ENCODE measurements at places on chromosomes 2 and 18.

DNA sequence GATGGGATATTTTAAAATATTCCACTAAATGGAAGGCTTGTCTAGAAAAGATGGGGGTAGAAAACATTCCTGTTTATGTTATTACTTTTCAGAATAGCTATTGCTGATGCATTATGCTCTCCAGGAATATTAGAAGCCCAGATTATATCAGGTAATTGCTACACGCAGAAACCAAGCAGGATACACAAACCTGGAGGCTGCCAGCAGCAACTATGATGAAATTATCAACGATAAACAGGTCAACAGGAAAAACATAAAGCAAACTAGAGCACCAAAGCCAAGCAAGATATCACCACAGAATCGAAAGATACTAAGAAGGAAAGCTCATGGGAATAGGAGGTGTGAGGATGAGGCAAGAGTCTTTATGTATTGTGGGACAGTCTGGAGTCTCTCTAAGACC, 113.2 kb upstream of the SPATS2L start:
- DNase-seq, result no peak

- DNase-seq, result no peak
Measured at GRCh38 chr18:77482190-77483085, 232.8 kb downstream of the GALR1 start.

DNA sequence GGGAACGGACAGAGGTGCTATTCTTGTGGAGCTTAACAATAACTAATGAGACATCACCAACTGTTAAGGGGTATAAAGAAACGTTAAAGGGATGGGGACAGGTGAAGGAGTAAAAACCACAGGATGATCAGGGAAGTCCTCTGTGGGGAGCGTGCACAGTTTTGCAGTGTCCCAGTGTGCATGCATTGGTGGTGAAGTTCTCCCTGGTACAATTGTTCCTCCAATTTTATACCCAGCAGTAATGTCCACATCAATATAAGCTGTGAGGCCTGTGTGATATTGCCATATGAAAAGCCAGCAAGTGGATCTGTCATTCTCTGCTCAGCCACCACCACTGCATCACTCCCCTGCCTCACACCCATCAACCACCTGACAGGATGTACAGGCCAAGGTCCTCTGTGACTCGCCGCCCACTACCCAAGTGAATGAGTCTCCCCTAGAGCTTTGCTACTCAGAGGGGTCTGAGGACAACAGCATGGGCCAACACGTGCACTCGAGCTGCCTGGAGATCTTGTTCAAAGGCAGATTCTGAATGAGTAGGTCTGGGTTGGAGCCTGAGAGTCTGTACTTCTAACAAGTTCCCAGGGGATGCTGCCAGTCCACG, 4.6 kb downstream of the MLPH start:
- DNase-seq, result no peak

- no peak for DNase-seq
Measured at GRCh38 chr18:76005632-76006208, 489.3 kb downstream of the ZNF516 start.

DNA sequence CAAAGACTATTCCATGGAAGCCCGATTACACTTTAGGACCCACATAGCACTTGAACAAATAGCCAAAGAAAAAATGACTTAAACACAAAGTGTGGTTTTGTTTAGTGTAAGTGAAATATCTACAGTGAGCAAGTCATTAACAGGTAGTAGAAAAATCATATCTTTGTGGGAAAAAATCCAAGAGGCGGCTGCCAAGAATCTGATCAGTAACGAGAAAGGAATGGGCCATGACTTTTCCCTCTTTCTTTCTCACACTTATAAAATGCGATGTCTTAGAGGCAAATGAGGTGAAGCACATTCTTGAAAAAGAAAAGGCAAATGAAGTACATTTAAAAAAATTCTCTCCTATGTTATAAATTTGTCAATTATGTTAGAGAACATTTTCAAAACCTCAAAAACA, 12.9 kb upstream of the GEMIN6 start:
- no peak for DNase-seq

- DNase-seq, result no peak
Measured at GRCh38 chr2:57516698-57517340, 529.8 kb upstream of the VRK2 start.

DNA sequence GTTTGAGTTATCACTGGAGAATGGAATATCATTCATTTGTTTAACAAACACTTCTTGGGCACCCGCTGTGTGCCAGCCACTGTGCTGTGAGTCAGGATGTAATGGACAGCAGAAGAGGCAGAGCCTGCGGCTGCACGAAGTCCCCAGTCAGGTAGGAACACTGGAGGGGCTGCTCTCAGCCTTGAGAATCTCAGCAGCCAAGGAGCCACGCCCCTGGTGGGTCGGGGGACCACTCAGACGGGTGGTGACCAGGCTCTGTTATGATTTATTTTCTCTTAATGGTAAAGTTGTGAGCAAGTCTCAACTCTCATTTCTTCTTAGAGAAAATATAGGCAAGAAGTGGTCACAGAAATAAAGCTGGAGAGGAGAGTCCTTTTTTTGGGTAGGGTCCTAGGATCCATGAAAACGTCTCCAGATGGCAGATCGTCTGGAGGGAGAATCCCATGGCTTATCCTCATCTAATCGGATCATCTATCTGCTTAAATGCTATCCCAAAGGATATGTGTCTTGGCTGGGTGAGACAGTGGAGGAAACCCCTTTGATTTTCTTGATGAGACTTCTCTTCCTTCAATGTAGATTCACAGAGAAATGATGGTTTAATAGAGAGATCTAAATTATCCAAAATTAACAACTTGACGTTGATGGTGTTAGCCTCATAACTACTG, 129.1 kb upstream of the LGALSL start:
- DNase-seq, result no peak

GRCh38 chr2:118580107-118580506, 267.3 kb downstream of the EN1 start:
- no peak for DNase-seq

- no peak for DNase-seq
Measured at GRCh38 chr2:203799908-203800307, 67.7 kb upstream of the CTLA4 start.

DNA sequence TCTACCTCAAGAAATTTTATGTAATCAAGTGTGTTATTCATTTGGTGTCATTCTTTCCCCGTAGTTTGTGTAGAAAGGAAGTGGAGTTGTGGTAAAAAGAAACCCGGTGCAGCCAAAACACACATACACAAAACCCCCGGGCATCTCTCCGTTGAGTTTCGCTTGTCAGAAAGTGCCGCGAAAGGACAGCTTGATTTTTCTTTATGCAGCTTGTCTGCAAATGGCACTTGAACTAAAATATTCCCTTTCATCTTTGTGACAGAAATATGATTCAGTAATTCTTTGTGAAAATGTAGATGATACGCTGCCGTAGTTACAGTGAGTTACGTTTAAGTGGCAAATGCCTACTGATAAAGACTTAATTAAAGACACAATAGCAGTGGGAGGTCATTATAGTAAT, 268.8 kb upstream of the SPRED2 start:
- no peak for DNase-seq

GRCh38 chr2:156192468-156192867, 140.1 kb downstream of the NR4A2 start:
- no peak for DNase-seq

GRCh38 chr18:57974585-57975265, 69.3 kb upstream of the NEDD4L start:
- DNase-seq, result no peak

GRCh38 chr2:57937456-57937855, 109.2 kb upstream of the VRK2 start:
- DNase-seq, result no peak

GRCh38 chr2:34652636-34653035, 1053.5 kb upstream of the FAM98A start:
- no peak for DNase-seq

DNA sequence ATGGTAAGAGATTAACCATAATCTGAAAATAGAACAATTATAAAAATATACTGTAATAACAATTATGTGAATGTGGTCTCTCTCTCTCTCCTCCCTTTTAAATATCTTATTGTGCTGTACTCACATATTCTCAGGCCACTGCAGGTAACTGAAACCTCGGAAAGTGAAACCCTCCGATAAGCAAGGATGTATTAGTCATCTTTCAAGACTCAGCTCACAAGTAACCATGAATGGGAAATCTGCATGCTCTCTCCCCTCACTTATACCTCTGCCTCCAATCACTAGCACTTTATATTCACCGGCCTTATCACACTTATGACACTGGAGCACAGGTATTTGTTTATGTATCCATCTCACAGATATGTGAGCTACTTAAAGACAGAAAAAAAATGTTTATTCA, 139.7 kb downstream of the LRP2 start:
- peak; percentile 25 for DNase-seq

GRCh38 chr2:66885775-66886383, 451.0 kb downstream of the MEIS1 start:
- no peak for DNase-seq

- DNase-seq, result no peak
Measured at GRCh38 chr18:58842978-58843687, 21.5 kb upstream of the ZNF532 start.
